HFF-Myc (cell line): ENCODE measurements at places on chromosomes 1 and 21.

DNA sequence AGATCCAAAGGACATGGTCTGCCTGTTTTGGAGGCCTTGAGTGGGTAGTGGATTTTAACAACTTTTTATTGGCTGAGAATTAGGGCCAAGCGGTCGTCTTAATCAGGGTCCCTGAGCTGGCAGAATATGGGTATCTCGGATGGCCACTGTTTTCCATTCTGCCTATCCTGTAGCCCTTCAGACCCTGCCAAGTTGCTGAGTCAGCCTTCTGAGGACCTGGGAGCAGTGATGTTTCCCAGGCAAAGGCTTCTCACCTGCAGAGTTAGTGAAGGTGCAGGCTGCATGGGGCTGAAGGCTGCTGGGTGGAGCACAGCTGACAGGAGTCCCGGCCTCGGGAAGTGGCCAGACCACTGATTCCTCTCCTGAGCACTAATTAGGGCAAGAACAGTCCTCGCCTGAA, 11.4 kb downstream of the RASSF5 start:
- DNase-seq = no peak

DNA sequence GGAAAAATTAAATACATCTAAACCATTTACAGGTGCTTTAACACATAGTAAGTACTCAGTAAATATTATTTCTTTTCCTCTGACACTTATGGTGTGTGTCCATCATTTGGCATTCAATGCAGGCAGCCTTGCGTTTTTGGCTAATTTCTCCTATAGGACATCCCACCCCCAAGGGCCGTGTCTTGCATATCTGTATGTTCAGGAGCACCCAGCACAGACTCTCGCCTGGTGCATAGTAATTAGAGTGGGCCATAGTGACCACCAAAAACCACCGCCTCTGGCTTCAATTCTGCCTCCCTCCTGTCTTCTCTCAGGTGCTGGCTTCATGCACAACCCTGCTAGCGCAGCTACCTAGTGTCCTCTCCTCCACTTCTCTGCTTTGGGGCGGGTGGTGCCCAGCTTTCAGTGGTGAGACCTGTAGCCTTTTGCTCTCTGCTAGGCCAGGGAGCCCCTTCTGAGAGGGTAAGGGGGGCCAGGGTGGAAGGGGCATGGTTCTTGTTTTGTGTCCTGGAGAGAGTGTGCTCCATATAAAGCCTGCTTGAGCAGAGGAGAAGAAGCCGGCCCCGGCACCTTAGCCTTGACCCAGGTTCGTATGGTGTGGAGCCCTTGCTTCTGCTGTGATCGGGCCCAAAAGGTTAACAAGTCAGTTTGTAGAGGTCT, 33.4 kb downstream of the BATF3 start:
- no peak for DNase-seq

DNA sequence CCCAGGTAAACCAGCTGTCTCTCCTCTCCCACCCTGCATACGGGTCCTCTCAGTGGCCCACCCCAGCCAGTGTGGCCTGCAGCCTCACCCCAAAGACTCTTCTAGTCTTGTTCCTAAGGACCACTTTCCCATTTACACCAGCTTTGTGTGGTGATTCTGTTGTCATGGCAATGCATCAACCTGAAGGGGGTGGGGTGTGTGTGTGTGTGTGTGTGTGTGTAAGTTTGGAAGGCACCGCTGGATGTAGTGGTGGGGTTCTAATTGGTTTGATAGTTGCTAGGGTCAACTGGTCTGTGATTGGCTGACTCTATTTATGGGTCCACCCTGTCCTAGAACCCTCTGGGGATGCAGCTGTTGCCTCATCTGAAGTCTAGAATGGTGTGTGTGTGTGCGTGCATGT, 4.7 kb upstream of the CDK18 start:
- no peak for DNase-seq

DNA sequence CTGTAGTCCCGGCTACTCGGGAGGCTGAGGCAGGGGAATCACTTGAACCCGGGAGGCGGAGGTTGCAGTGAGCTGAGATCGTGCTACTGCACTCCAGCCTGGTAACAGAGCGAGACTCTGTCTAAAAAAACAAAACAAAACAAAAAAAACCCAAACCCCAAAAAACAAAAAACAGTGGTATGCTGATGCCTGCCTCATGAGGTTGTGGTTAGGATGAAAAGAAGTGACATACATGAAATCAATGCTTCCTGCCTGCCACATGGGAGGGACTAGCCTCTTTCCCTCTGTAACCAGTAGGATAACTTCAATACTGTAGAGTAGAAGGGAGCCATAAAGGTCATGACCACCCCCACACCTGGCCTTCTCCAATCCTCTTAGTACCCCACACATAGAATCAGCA, 55.2 kb downstream of the TENT5C start:
- DNase-seq = no peak

GRCh38 chr1:240086726-240087125, 5.0 kb upstream of the FMN2 start:
- no peak for DNase-seq

- no peak for DNase-seq
Measured at GRCh38 chr1:60535713-60536112, 462.1 kb upstream of the C1orf87 start.

- no peak for DNase-seq
Measured at GRCh38 chr1:248841702-248842395, 3.8 kb downstream of the ZNF672 start.

DNA sequence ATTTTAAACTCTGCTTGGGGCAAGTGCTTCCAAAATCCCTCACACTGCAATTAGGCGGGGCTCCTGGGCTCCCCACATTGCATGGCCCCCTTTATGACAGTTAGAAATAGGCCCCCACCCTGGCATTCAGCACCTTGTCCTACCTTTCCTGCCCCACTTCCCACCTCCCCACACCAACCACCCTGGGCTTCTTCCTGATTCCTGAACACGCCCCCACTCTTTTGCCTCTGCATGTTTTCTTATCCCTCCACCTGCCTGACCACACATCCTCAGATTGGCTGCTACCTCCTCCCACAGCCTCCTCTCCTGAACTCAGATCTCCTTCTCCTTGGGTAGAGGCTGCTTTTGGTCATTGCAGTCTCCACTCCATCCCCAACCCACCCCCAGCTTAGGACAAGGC, 1.5 kb downstream of the MOB3C start:
- no peak for DNase-seq

DNA sequence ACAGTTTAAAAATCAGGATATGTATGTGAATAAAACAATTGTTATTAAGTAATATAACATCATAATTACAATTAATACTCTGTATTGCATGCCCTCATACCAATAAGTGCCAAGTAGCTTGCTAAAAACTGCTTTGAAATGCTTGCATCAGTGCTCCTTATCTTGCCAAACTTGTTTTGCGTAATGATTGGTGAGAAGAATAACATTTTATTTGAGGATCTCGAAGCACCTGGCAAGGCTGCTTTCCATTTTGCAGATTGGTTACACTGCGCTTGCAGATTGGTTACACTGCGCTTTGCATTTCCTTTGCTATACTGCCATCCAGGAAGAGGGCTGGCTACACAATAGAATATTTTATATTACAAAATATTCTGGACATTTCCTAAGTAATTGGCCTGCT, 1.7 kb upstream of the PBX1 start:
- DNase-seq = no peak

GRCh38 chr21:28110716-28111115, 882.0 kb downstream of the LTN1 start:
- no peak for DNase-seq

DNA sequence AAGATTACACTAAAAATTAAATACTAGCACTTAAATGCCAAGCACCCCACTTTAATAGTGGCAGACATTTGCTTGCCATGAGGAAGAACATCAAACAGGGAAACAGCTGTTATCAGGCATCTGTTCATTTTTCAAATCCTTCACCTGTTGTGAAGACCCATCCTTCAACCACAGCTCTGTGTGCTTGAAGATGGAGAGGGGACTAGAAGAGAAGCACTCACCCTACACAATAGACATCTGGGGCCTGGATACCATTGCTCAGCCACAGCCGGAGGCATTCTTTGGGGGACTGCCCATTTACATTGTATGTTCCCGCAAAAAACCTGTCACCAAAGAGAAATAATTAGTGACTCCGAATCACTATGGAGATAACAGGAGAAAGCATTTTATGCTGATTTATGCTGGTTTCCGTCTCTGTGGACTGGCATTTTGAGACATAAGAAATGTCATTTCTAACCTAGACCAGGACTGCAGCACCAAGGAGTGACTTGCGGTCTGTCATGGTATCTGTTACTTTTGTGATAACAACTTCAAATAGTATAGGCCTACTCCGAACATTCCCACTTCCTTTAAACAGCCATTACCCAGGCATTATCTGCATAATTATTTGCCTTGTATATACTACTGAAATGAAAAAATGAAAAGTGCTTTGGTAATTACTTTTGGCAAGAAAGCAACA, 28.8 kb upstream of the MTF1 start:
- DNase-seq = no peak

GRCh38 chr1:228208831-228209551, 1.1 kb downstream of the OBSCN start:
- DNase-seq = no peak

- no peak for DNase-seq
Measured at GRCh38 chr1:162192763-162193162, 123.3 kb downstream of the NOS1AP start.

DNA sequence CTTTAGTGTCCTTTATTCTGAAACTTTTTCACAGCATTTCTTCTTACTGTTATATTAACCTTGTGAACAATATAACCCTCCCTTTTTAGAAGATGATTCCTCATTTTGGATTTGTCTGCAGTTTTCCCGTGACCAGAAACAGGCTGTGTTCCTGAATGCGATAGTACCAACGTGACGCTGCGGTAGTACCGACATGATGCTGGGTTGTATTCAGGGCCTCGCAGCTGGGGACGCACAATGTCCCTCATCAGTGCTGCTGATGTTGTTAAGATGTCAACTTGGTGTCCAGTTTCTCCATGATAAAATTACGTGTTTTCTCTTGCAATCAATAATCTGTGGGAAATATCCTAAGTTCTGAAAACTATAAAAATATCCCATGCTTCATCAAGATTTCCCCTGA, 761.4 kb upstream of the TPTE start:
- no peak for DNase-seq
